Central memory CD4-positive, alpha-beta T cell (primary cell): ENCODE measurements at places on chromosomes 5 and 9.

- no peak for DNase-seq
Observed at GRCh38 chr5:157559301-157559700, 16.3 kb downstream of the ADAM19 start.

- no peak for DNase-seq
Observed at GRCh38 chr5:107418071-107418470, 252.7 kb downstream of the EFNA5 start.

DNA sequence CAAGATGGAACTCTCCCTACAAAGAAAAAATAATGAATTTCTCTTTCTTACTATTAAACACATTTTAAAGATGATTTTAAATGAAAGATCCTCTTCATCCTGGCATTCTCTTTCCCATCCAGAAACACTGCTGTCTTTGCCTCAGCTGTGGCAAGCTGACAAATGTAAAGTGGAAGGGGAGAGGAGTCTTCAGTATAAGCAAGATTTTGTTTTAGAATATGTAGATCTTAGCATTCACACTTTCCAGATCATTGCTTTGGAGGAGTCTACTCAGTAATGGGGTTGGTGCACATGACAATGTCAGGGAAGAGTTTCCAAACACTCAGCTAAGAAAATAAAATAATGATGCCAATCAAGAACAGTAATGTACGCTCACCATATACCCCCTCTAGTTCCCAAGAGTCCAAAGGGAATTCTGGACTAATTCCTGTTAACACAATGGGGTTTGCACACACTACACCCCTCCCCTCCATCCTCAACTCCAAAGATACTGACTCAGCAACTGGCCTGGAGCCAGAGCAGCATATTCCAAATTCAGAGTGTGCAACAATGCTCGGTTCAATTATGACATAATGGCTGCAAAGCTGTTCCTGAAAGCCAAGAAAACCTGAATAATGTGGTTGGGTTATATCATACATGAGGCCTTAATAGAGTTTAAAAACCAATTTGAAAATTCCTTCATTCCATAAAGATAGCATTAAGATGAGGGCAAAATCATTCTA is 4.6 kb downstream of the C5orf63 start:
- DNase-seq, result no peak

DNA sequence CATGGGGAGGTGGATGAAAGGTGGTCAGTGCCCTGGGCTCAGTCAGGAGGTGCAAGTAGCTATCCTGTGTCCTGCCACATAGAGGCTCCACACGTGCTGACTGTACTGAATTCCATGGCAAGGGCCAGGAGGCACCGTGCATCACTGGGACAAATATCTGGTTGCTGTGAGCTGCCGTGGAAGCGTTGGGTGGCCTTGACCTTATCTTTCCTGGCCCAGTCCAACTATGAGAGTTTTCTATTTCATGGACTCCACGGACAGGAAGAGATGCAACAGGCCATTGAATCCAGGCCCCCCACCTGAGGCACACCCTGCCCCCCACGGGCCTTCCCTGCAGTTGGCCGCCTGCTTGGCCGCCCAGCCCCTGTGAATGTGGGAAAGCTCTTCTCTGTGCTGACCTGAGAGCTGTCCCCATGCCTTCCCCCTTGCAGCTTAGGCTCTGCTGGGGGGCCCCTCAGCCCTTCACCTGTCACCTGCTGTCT is 1.7 kb downstream of the GRHPR start:
- DNase-seq, result no peak

GRCh38 chr9:130111786-130112537 is 58.3 kb downstream of the GPR107 start:
- DNase-seq, result no peak

DNA sequence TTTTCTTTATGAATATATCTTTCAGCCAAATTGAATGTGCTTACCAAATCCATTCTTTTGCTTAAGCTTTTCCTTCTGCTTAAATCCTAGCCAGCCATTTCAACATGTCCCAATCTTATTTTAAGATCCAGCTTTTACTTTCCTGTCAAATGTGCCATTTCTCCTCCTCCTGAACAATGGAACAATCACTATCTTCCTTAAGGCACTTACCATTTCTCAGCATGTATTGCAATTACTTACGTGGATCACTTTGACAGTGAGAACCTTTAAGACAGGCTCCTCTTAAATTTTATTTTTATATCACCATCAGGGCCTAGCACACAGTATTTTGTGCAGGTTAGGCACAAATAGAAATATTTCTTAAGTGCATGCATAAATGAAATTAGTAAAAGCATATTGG is 4.4 kb upstream of the CDO1 start:
- no peak for DNase-seq

- no peak for DNase-seq
Observed at GRCh38 chr5:109324351-109324750, 85.4 kb downstream of the PJA2 start.

DNA sequence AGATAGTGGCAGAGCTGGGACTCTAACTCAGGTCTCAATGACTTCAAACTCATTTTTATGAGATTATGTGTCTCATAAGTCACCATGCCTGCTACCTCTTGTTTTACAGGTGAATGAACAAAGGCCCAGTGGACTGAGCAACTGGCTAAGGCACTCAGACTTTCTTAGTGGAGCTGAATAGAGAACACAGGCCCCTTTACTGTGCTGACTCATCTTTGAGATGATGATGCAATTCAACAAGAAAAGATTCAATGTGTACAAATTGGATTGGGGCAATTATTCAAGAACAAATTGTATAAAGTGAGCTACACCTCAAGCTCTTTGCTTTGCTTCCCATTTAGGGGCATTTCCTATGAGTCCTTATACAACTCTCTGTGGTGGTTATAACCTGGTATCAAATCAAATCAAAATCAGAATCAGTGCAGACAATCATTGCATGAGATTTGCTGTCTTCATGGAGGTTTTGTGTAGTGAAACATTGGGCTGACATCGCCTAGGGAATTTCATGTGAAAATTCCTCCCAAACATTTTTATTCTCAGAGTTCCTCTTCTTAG is 84.3 kb upstream of the PPP2R2B start:
- DNase-seq, result no peak

- DNase-seq, result no peak
Observed at GRCh38 chr5:32285510-32286138, 27.1 kb downstream of the MTMR12 start.

DNA sequence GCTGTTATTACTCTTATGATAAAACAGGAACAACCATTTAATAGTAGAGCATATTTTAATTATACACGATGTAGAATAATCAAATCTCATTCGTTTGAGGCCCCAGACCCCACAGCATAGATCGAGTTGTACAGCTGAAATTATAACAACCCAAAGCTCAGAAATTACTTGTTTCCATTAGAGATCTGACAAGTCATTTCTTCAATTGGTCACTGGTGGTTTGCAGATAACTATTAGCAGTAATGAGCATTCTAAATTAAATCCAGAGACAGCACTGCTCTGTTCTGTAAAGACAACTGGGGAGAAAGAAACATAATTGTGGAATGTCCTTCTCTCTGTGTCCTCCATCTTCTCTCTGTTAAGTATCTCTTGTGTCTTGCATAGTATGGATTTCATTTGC is 12.9 kb downstream of the CDK5RAP2 start:
- DNase-seq, result no peak

DNA sequence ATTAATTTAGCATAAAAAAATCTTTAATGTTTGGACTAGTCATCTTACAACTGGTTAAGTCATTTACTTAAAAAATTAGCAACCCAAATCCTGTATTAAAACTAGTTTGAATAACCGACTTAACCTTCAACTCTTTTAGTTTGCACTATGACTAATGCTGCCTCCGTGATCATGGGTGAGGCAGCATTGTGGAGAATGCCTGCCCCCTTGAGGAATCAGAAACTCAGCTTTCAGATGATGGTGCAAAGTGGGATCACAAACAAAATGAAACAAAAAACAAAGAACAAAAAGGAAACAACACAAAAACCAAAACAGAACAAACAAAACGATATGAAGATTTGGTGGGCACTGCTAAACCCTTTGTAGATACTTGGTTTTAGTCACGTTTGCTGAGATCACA is 127.0 kb upstream of the PALM2AKAP2 start:
- DNase-seq, result no peak

DNA sequence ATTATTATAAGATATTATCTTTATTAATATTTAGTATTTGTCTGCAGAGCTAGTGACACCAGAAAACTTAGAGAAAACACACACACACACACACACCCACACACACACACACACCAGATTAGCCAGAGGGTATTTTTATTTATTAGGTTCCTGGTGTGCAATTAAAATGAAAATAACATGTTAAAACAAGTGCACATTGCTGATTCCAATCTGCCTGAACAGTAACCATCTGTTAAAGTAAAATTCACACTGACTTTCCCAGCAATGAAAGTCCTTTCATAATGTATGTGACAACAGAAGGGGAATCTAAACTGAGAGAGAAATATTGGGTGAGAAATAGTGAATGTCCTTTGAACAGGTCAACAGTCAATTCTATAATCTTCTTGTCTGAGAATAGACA is 2323.5 kb upstream of the ACO1 start:
- DNase-seq, result no peak

GRCh38 chr9:137807721-137808703 is 69.6 kb upstream of the CACNA1B start:
- peak; percentile 6 for DNase-seq

GRCh38 chr9:120387257-120388002 is 192.5 kb downstream of the CDK5RAP2 start:
- no peak for DNase-seq

DNA sequence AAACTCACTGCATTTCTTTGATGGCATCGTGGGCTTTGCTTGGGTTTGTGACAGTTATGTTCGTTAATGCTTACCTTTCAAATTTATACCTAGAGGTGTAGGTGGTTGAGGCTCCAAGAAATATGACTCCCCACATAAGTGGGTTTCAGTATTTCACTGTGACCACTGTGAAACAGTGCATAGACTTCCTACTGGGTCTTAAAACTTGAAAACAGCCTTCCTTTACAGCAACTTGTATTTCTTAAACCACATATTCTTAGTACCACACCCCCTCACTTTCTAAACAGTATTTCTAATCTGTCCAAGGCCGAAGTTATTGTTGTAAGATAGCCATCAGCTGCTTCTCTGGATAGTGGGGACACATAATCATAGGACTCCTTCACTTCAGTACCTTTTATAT is 48.3 kb downstream of the TMEFF1 start:
- DNase-seq, result no peak

DNA sequence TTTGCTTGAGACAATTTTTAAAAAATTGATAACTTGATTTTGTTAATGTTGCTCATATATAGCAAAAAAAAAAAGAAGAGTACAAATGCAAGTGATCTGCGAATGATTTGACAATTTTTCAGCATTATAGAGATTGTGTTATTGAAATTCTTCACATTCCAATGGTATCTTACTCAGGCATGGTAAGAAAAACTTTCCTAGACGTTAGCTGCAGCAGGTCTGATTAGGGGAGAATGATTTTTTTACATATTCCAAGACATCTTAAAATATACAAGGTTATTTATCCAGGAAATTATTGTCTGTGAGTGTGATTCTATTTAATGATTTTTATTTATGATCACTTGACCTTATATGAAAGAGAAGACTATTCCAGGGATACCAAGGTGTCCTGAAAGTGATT is 361.9 kb downstream of the MAT2B start:
- DNase-seq, result no peak

- DNase-seq, result no peak
Observed at GRCh38 chr9:34994260-34994899, 4.8 kb downstream of the DNAJB5 start.

GRCh38 chr5:120053841-120054240 is 410.3 kb upstream of the PRR16 start:
- no peak for DNase-seq

GRCh38 chr9:104319685-104320084 is 184.4 kb upstream of the OR13F1 start:
- DNase-seq, result no peak

- no peak for DNase-seq
Observed at GRCh38 chr5:53321721-53322120, 158.7 kb upstream of the FST start.

DNA sequence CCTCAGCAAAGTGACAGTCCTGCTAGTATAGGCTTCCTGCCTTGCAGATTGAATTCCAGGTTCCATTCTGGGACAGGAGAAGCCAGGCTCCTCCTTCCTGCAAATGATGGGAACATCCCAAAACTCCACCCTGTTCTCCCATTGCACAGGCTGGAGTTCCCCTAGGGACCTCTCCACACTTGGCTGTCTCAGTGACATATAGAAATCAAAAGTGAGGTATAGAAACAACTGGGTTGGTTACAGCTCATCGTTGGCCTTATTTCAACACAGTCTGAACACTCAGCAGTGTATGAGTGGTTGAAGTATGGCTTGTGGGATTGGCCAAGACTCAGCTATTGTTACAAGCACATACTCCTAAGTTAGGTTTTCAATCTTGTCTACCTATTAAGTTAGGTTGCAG is 157.8 kb upstream of the FTMT start:
- DNase-seq, result no peak

DNA sequence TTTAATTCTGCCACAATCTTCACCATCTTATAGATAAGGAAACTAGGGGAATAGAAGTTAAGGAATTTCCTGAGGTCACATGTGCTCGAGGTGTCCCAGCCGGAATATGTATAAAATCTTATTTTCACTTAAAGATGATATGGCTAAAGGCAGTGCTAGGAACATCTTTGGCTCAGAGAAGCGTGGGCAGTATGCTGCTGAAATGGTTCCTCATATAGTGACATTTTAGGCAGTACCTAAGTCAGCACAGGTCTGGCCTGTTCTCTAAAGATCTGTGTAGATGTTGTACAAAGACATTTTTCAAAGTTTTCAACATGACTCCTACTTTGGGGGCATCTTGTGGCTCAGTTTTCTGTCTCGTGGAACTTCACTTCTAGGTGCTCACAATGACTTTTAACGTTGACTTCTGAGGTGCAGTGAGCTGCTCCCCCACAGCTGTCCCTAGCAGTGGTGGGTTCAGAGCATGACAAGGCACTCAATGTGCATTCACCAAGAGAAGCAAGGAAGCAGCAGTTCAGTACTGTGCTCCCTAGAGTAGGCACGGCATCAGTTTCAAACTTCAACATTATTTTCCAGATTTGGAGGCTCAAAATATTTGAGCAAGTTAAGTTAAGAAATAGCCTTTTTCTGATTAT is 40.3 kb downstream of the TNFAIP8 start:
- DNase-seq, result no peak

DNA sequence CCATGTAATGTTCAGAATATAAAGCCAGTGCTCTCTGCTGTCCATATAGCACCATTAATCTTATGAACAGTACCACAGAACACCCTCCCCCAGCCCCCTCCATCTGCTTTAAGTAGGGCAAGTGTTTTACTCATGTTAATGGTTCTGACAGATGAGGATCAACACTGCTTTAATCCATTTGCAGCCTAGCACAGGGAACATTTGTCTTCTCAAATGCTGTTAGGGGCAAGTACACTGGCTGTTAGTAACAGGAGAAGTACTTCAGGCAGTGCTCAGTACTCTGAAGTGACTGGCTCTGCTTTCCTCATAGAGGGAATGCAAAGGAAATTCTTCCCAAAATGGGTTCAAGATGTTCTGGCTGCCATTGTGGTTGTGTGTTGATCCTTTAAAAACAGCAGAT is 202.6 kb downstream of the DCP2 start:
- DNase-seq, result no peak

GRCh38 chr9:95788521-95788991 is 86.9 kb upstream of the ERCC6L2 start:
- no peak for DNase-seq

- DNase-seq, result no peak
Observed at GRCh38 chr9:15180124-15180523, 126.9 kb downstream of the TTC39B start.

- DNase-seq, result no peak
Observed at GRCh38 chr9:123286324-123286723, 17.9 kb upstream of the STRBP start.
